ENCODE measurements at places on chromosomes 1 and 21. TPM values are rescaled to one million over a fixed set of nuclear protein-coding genes. Genes with fewer than 3 reads are reported as not detected.

The IFI44 gene
- total RNA-seq: 2.7 TPM

The ZNF697 gene
- total RNA-seq: 14.4 TPM

GRCh38 chr1:248231117-248231516 lies at the start of gene OR2M4:
Gene OR2M4 (plus strand): TSS chr1:248231417. CDS start chr1:248238929, 7,512 bp downstream.
- DNase-seq: no peak

- no peak for DNase-seq
Measured at GRCh38 chr1:156488566-156489165, 11.9 kb downstream of the MEF2D start.

GRCh38 chr1:10760566-10761502 lies 35.6 kb downstream of the CASZ1 start:
- no peak for DNase-seq
